ENCODE measurements at places on chromosomes 3 and 15.

- DNase-seq, result no peak
Measured at GRCh38 chr15:91408476-91409076, 308.5 kb downstream of the SV2B start.

DNA sequence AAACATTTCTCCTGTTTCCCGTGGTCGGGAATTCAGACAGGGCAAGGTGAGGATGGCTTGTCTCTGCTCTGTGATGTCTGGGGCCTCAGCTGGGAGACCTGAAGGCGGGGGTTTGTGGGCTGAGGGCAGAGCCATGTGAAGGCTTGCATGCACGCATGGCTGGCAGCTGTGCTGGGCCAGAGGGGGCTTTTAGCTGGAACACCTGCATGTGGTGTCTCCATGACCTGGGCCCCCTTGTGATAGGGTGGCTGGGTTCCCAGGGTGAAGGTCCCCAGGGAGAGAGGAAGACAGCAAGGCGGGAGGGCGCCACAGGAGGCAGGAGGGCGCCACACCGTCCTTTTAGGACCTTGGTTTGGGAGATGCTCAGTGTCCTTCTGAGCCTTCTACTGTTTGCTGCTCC is 101.6 kb upstream of the PRR23E start:
- DNase-seq, result no peak

- no peak for DNase-seq
Measured at GRCh38 chr3:179898024-179898423, 138.7 kb downstream of the PEX5L start.

DNA sequence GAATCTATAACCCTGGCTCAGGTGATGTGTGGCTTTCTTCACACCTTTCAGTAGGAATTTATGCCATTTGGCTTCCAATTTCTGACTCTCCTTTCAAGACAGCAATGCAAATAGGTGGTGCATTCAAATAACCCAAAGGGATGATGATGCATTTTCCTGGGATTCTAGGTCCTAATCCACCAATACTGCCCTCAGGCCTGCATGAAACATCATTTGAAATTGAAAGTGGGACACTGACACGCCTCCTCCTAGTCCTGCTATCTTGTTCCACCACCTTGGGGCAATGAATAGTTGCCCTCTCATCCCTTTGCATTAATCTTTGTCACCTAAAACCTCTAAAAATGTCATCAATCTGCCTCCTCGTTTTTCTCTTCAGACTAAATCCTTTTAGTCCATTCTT is 198.4 kb upstream of the ST8SIA2 start:
- DNase-seq, result no peak

- DNase-seq, result no peak
Measured at GRCh38 chr3:149476225-149476624, 1.7 kb downstream of the TM4SF4 start.

DNA sequence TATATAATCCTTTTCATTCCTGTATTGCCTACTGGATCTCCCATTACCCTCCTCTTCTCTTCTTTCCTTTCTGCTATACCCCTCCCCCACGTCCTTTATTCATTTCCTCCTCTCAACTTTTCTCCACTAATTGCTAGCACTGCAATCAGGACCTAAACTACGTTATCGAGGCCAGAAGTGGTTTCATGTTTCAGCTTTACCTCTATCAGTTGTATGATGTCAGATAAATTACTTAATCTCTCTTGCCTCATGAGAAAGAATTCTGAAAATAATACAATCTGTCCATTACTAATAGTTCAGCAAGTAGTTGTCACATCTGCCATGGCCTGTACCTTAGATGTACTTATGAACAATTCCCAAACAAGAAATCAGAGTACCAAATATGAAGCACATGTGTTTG is 10.6 kb downstream of the POPDC2 start:
- DNase-seq, result no peak

DNA sequence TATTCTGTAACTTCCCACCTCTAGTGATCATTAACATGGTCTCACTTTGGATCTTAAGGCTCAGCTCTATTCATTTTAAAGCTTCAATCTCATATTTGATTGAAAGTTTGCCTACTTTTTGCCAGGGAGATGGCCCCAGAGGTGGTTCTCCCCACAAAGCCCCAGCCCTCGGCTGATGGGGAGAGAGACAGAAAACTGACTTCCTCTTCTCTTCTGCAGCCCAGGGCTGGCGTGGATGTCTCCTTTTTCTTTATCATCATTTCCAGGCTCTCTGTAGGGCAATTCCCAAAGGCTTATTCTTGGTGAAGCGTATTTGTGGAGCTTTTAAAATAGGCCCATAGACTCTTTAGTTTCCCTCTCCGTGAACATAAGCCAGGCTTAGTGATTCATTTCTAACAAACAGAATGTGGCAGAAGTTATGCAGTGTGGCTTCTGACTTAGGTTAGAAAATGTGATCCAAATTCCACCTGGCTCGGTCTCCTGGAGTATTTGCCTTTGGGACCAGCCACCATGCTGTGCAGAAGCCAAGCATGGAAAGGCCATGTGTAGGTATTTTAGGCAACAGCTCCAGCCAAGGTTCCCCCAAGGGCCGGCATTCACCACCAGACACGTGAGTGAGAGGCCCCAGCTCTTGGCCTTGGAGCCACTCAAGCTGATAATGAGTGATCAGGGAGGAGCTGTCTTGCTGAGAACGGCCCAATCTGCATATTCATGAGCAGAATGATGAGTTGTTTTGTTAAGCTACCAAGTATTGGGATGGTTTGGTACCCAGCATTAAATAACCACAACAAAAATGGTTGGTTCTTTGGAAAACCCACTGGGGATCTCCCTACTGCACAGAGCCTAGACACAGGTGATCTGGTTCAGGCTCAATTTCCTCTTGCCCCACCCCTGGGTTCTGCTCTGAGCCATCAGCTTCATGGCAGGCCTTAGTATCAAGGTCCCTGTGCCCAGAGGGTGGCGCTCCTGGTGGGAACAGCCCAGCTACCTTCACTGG is 353.2 kb upstream of the PROK2 start:
- DNase-seq, result no peak

DNA sequence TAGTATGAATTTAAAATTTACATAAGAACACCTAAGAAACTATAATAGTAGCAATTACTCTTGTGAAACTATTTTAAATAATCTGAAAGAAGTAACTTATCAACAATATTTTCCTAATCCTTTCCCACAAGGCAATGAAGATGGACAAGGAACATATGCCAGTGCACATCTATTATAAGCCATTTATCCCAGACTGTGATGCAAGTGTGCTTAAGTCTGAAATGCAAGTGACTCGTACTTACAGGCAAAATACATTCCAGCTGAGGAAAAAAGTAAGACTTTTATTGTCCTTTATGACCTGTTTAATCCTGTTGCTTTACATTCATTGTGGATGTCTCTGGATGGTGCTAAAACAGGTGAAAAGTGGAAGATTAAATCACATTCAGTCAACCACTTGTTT is 709.4 kb downstream of the ZNF385D start:
- no peak for DNase-seq

GRCh38 chr3:133426721-133427120 is 26.9 kb downstream of the BFSP2 start:
- DNase-seq, result no peak

GRCh38 chr3:124396339-124396950 is 333.8 kb upstream of the UMPS start:
- no peak for DNase-seq

DNA sequence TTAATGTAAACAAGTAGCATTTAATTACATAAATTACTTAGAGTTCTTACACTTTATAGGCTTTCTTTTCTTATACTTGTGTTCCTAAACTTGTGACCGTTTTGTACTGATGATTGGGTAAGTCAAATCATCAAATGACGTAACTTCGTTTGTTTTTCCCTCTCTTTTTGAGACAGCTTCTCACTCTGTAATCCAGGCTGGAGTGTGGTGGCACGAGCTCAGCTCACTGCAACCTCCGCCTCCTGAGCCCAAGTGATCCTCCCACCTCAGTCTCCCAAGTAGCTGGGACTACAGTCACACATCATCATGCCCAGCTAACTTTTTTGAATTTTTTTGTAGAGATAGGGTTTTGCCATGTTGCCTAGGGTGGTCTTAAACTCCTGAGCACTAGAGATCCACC is 226.0 kb downstream of the TCF12 start:
- DNase-seq, result no peak

DNA sequence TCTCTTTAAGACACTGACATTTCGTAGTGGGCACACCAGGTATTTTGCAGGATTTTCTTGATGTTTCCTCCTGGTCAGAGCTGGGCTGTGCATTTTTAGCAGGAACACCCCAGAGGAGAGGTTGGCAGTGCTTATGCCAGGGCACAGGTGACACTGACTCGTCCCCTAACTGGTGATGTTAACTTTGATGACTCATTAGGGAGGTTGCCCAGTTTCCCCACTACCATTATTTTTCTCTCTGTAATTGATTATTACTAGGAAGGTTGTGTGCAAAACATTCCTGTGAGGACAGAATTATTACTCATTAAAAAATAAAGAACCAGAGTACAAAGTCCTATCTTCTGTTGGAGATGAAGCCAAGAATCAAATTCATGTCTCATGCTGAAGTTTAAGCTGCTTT is 394.5 kb downstream of the GABRG3 start:
- no peak for DNase-seq

DNA sequence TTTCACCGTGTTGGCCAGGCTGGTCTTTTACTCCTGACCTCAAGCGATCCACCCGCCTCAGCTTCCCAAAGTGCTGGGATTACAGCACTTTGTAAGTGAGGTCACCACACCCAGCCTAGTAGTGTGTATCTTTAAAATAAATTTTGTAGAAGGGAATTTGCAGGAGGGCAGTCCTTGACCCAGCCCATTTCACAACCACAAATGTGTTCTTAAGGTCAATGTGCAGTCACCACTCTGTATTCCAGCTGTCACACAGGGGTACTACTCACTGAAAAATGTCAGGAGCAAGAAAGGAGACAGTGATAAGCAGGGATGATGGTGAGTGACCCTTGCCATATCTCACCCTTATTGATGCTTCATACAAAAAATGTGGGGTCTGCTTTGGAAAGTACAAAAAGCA is 98.5 kb downstream of the FRMD5 start:
- DNase-seq, result no peak

GRCh38 chr15:51312166-51313073 is 26.0 kb downstream of the CYP19A1 start:
- no peak for DNase-seq

DNA sequence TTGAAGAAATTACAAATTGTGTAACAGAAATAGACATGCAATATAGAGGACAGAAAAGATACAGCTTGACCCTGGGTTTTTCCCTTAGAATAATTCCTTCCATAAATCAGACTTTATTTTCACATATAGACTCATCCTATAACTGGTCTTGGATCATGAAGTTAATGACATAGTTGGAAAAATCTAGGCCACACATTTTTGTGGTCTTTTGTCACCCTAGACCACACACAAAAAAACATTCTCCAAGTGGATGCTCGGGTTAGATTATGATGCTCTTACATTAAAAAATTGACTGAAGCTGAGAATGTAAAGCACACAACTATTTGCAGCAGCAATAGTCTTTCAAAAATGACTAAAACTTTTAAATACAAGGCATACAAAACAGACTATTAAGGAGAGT is 7.5 kb upstream of the PLA2G4D start:
- no peak for DNase-seq

GRCh38 chr3:107796791-107797190 is 274.0 kb downstream of the BBX start:
- no peak for DNase-seq

GRCh38 chr15:67094001-67094826 is 28.8 kb downstream of the SMAD3 start:
- no peak for DNase-seq

- no peak for DNase-seq
Measured at GRCh38 chr15:89408372-89409183, 74.0 kb upstream of the POLG start.

GRCh38 chr3:13711911-13712650 is 163.2 kb downstream of the FBLN2 start:
- no peak for DNase-seq

DNA sequence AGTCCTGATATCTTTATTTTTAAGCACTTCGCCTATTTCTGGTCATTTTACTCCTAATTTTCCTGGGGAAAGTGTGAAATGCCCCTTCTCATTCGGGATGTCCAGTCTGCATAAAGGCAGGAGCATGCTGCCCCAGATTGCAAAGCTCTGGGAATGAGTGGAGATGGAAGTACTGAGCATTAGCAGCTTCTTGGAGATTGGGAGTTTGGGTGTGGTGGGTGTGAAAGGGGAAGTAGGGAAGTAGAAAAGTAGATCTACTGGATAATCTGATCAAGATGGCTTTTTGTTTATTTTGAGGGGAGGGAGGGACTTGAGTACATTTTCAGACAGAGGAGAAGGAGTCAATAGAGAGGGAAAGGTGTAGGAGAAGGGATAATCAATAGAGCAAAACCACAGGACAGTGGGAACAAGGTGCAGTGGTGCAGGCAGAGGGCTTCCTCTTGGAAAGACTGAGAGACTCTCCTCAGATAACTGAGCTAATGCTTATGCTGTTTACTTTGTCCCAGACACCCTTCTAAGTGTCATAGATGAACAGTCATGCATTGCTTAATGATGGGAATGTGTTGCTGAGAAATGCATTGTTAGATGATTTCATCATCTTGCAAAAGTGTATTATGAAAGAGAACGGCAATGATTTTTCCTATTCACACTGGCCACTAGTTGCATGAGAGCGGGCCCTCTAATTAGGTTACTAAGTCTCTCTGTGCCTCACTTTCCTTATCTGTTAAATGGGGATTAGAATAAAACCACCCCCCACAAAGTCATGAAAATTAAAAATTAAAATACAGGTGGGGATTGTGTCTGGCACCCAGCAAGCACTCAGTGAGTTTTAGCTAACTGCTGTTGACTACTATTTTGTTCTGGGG is 45.5 kb downstream of the PHLDB2 start:
- no peak for DNase-seq
